ENCODE measurements at places on chromosomes 3 and 15. TPM values are rescaled to one million over a fixed set of nuclear protein-coding genes. Genes with fewer than 3 reads are reported as not detected.

Gene MUSTN1
- total RNA-seq = 440 TPM

Gene CCR1
- total RNA-seq = 1.8 TPM

Gene TMOD3
- total RNA-seq = 6.7 TPM

Gene BTLA
- not detected for total RNA-seq

Gene ATP2B2
- total RNA-seq = 1.4 TPM

Gene NPAP1
- total RNA-seq = not detected

Gene SLC2A2
- total RNA-seq = 0.26 TPM

Gene EPHB3
- total RNA-seq = 0.13 TPM

Gene GP5
- total RNA-seq = not detected

Gene SCG5
- total RNA-seq = not detected

Gene TSC22D2
- total RNA-seq = 14.9 TPM

Gene GOLGA6L7
- total RNA-seq = not detected

Gene TBC1D23
- total RNA-seq = 45.1 TPM

Gene PRKCI
- total RNA-seq = 20.9 TPM

Gene TM4SF4
- 0.13 TPM for total RNA-seq

Gene CHRFAM7A
- total RNA-seq = 0.07 TPM

Gene ONECUT1
- not detected for total RNA-seq

Gene PYDC2
- total RNA-seq = not detected

Gene SPATA12
- total RNA-seq = not detected

Gene PIERCE2
- total RNA-seq = 6.3 TPM

Gene BDH1
- total RNA-seq = 7.1 TPM

Gene ANKRD63
- not detected for total RNA-seq

Gene GOLGA6A
- not detected for total RNA-seq

Gene GATM
- total RNA-seq = 45.6 TPM

Gene MELTF
- total RNA-seq = 0.36 TPM

Gene WDR72
- not detected for total RNA-seq

Gene DNAH12
- not detected for total RNA-seq

Gene CFAP100
- total RNA-seq = not detected

Gene GXYLT2
- 0.94 TPM for total RNA-seq

Gene PLA2G4B
- total RNA-seq = not detected

Gene LTK
- total RNA-seq = 0.68 TPM

Gene TMEM39A
- total RNA-seq = 21.2 TPM

Gene CA12
- total RNA-seq = 0.10 TPM

Gene NR2F2
- 4.3 TPM for total RNA-seq

Gene MST1R
- total RNA-seq = 0.81 TPM

Gene FANCD2OS
- total RNA-seq = not detected

Gene NTRK3
- 2.7 TPM for total RNA-seq

Gene BNC1
- total RNA-seq = not detected

Gene GRAMD1C
- total RNA-seq = 0.29 TPM

Gene TNFAIP8L3
- 3.9 TPM for total RNA-seq

Gene LYZL4
- not detected for total RNA-seq

Gene CLDN16
- total RNA-seq = not detected

Gene BCL2A1
- 3.8 TPM for total RNA-seq

Gene HRH1
- 1.0 TPM for total RNA-seq

Gene EAF2
- 2.6 TPM for total RNA-seq

Gene RPL29
- total RNA-seq = 2,296 TPM

Gene ADCY5
- 4.0 TPM for total RNA-seq

Gene ECE2
- total RNA-seq = not detected

Gene FBXW12
- total RNA-seq = not detected

Gene DUOXA2
- total RNA-seq = not detected

Gene LEKR1
- not detected for total RNA-seq

Gene LRTM1
- not detected for total RNA-seq

Gene RASGRF1
- not detected for total RNA-seq
